CD14-positive monocyte (primary cell): ENCODE measurements at places on chromosomes 3 and 15.

DNA sequence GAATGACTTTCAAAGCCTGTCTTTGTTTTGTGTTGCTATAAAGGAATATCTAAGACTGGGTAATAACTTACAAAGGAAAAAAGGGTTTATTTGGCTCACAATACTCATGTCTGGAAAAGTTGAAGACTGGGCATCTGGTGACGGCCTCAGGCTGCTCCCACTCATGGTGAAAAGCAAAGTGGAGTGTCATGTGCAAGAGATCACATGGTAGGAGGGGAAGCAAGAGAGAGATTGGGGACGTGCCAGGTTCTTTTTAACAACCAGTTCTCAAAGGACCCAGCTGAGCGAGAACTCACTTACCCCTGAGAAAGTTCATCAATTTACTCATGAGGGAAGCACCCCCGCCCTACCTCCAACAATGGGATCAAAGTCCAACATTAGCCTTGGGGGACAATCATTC is 929.4 kb downstream of the ROBO1 start:
- no peak for DNase-seq

DNA sequence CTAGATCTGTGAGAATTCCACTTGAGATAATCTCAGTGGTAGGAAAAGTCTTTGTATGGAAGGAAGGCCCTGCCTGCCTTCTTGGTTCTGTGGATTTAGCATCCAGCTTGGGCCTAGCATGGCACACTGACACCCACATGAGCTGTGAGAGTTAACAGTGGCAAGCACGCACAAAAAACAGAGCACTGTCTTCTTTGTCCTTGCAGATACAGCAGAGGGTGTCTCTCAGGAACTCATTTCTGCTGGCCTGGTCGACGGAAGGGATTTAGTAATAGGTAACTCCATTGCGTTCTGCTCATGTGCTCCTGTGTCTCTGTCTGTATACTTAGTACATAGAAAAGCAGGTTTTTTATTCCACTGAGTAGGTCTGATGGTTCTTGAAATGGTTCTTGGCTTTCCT is 14.4 kb upstream of the SLC22A13 start:
- DNase-seq = no peak

GRCh38 chr3:181173227-181173626 is 183.7 kb upstream of the DNAJC19 start:
- no peak for DNase-seq

DNA sequence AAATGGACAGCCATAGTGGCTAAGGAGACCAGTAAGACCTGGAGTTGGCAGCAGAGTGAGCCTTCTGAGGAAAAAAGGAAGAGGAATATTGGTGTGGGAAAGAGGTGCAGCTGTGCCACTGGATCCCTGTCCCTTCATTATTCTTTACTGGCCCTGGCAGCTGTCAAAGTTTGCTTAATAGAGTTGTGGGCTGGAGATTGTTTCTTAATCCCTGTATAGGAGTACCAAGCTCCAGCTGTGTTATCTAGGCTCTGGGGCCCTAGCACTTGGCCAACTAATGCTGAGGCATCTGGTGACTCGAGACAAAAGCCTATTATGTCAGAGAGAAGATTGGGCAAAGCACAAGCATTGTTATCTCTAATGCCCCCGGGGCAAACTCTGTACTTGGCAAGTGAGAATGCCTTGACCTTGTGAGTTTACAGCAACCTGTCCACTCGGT is 61.4 kb downstream of the ZNF609 start:
- no peak for DNase-seq

DNA sequence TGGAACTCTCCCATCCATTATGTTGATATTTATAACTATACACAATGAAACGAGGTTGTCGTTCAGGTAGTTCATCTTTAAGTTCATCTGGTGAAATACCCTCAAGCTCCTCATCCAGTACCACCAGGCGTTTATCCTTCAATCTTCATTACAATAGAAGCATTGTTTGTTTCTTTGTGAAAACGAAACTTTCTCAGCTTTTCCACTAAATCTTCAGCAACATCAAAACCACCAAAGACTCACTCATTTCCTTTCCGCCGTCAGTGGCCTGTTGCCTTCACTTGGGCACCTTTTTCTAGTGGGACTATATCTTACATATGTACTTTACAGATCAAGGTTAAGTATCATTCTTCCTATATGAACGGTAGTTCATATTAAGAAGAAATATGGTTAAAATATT is 44.1 kb upstream of the TFG start:
- no peak for DNase-seq

DNA sequence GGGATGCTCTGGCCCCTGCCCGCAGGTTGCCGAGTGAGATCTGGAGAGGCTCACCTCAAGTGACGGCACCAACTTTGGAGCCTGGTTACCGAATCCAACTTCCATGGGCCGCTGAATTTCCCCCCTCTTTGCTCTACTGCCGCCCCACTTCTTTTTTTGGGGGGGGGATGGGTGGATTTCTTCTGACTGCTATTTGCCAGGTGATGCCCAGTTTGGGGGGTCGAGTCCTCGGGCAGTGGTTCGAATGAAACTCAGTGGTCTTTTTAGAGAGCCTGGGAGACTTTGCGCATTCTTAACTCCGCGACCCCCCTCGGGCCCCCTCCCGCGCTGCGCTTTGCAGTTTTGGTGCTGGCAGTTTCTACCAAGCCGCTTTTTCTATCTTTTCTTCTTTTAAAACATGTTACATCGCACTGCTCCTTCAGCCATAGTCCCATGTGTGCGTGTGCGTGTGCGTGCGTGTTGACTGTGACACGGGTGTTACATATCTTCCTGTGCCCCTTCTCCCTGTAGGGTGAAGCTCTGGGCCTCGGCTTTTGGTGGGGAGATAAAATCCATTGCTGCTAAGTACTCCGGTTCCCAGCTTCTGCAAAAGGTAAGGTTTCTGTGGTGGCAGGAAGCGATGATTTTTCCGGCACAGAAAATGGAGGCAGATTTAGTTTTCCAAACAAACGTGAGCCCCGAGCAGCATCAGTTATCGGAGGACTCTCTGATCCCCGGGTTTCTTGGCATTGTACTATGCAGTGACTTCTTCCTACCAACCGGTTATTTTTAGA is 837 bp downstream of the CACNA2D3 start:
- no peak for DNase-seq

GRCh38 chr15:22844421-22845288 is 6.2 kb downstream of the NIPA2 start:
- DNase-seq = no peak

DNA sequence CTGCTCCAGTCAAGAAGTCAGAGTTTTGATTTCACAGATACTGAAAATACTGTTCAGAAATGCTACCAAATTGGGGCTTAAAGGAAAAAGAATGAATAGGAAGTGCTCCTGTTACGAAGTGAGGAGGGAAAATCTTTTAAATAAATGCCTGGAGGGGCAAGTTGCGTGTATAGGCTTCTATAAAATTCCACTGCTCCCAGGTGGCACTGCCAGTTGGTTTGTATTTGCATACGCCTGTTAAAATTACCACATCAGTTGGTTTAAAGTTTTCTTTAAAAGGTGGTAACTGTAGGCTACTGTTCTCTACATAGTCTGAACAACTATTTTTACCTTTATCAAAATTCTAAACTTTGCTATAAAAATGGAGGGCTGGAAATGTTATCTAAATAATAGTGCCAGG is 123.5 kb downstream of the DLG1 start:
- DNase-seq = no peak

- DNase-seq = no peak
Measured at GRCh38 chr3:183898028-183898431, 13.3 kb upstream of the PARL start.

GRCh38 chr15:21271566-21271965 is 168.7 kb downstream of the POTEB3 start:
- no peak for DNase-seq

DNA sequence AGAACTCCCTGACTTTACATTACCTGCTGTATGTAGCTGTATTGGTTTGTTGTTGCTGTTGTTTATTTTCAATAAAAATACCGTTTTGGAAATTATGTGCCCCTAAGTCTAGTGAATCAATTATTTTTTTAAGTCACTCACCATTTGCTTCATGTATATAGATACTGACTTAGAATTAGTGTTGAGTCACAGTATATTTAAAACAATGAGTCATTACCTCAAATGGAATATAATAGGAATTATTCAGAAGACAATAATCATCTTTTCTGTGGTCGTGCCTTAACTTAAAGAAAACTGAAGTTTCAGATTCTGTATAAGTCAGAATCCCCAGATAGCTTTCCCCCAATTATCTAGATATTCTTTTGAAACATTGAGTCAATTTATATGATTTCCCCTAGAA is 21.0 kb upstream of the ALDH1A2 start:
- no peak for DNase-seq

GRCh38 chr3:121819236-121819635 is 15.6 kb downstream of the IQCB1 start:
- DNase-seq = no peak

DNA sequence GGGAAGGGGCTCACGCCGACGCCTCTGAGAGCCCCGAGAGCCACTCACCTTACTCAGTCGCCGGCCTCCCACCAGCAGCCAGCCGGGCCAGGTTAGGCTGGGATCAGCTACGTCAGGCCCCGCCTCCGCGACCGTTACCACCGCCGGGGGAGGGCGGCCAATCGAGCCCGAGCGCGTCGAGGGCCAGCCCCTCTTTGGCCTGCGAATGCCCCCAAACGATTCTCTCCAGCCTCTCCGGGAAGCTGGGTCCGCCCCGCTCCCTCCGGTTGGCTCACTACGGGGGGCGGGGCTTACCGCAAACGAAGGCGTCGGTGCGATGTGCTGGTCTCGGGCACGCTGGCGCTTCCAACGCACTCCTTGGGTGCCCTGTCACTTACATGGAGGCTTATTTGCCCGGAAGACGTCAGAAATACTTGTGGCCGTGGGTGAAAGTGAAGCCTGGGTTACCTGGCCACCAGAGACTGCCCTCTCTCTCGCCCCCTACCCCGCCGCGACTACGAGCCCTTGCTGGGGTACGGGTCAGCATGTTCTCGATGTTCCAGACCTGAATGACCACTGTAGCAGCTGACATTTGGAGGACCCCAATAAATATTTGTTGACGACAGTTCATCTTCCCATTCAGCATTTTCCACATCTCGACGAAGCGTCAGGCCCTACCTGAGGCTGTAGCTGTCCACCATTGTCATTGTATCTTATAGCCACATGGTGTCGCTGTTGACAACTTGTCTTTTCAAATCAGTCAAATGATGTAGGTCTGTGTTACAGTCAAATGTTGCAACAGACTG is at the start of gene CEP70:
Gene CEP70, minus strand, starts transcription at position 111 of the 785 bp plus-strand sequence. CDS start 21,333 bp downstream, outside the sequence.
- peak; percentile 90 for DNase-seq

GRCh38 chr15:41827290-41827879 is 507 bp upstream of the JMJD7 start:
- DNase-seq = no peak

GRCh38 chr3:78049521-78049920 is 1009.6 kb downstream of the ROBO2 start:
- DNase-seq = no peak

DNA sequence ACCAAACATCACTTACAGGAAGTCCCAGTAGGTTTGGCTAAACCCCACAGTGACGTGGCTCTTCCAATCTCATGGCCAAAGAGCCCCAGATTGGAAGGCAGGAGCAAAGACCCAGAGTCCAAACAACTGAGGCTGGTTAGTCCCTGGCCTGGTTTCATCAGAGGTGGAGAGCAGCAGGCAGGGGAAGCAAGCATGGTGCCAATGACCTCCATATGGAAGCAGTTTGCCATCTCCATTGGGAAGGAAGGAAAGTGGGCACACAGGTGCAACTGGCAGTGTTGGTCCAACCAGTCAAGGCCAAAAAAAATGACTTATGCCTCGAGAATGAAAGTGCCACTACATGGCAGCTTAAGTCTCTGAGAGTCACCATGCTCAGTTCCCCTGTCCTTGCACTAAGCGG is 175.9 kb downstream of the NTRK3 start:
- no peak for DNase-seq

GRCh38 chr3:111803123-111803593 is 55.9 kb upstream of the PHLDB2 start:
- DNase-seq = no peak

DNA sequence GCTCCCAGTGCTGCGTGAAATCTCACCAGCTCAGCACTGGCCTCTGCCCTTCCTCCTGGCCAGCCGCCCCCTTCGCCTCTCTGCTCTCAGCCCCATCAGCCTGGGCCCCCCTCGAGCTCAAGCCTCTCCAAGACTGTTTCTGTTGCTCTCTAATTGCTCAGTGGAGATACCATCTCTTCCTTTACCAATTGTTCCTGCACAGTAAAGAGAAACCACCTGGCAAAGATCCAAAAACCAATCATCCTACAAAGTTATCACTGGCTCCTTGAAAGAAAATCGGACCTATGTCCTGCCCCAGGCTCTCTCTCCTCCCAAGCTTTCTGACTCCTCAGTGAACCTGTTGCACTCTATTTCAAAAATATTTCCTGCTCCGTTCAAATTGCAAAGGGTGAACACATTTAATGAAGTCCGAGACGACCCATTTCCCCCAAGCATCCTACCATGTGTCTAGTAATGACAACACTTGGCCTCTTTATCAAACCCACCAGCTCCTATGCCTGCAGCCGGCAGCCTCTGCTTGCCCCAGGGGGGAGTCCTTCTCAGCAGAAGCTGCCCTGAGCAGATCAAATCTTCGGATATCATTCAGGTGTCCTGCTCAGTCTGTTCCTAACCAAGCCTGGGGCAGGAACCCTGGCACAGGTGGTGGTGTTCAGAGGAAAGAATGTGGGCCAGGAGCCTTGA is 53.7 kb upstream of the FAM174B start:
- no peak for DNase-seq

GRCh38 chr15:91444656-91445055 is 344.6 kb downstream of the SV2B start:
- DNase-seq = no peak

DNA sequence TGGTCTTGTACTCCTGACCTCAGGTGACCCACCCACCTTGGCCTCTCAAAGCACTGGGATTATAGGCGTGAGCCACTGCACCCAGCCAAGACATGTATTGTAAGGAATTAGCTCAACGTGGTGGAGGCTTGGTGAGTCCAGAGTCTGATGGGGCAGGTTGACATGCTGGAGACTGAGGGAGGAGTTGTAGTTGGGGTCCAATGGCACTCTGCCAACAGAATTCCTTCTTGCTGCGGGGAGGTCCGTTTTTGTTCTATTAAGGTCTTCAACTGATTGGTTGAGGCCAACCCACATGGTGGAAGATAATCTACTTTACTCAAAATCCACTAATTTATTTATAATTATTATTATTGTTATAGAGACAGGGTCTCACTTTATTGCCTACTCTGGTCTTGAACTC is 30.1 kb downstream of the PLA2G4D start:
- no peak for DNase-seq

DNA sequence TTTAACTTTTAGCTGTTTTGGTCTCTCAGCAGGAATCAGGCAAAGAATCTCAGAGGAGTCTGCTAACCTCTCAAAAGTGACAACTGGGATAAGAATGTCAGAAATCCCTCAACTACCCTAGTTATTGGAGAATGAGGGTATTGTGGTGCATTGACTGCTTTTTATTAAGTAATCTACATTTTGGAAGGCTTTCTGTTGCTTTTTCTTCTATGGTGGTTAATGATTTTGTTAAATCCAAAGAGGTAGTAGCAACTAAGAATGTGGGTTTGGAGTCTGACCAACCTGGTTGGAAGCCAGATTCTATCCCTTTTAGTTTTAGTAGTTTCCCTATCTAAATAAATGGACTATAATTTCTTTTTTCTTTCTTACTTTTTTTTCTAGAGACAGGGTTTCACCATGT is 94.7 kb upstream of the RNF7 start:
- no peak for DNase-seq

GRCh38 chr3:12869035-12869621 is 27.8 kb upstream of the RPL32 start:
- DNase-seq = no peak
